ENCODE measurements at places on chromosomes 4 and X.
A peak's percentile ranks its signal among the peaks of the same experiment; 100 is the strongest.

- no peak for DNase-seq
Observed at GRCh38 chr4:98672583-98673287, 14.3 kb upstream of the TSPAN5 start.

GRCh38 chrX:130771648-130772047 lies 131.4 kb downstream of the ENOX2 start:
- no peak for DNase-seq

- DNase-seq = no peak
Observed at GRCh38 chr4:1614854-1615595, 69.1 kb downstream of the FAM53A start.

DNA sequence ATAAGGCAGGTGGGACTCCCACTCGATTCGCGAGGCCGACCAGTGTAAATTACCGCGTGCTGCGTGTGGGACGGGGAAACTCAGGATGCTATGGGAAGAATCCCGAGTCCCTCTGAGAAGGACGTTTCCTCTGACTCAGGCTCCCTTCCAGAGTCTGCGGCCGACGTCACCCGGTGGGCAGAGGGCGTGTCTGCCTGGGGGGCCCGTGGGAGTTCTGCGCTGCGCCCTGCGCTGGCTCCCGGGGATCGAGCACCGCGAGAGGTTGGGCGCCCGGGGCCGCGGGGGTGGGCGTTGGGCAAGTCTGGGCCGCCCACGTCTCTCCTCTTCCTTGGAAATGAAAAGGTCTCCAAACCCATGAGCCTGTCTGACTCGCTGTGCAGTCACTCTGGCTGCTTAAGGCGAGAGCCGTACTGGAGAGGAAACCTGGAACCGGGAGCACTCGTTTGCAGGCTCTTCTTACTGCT lies 568 bp downstream of the NIPAL1 start:
- DNase-seq = peak; percentile 73

- no peak for DNase-seq
Observed at GRCh38 chr4:57119054-57119651, 9.0 kb upstream of the IGFBP7 start.

DNA sequence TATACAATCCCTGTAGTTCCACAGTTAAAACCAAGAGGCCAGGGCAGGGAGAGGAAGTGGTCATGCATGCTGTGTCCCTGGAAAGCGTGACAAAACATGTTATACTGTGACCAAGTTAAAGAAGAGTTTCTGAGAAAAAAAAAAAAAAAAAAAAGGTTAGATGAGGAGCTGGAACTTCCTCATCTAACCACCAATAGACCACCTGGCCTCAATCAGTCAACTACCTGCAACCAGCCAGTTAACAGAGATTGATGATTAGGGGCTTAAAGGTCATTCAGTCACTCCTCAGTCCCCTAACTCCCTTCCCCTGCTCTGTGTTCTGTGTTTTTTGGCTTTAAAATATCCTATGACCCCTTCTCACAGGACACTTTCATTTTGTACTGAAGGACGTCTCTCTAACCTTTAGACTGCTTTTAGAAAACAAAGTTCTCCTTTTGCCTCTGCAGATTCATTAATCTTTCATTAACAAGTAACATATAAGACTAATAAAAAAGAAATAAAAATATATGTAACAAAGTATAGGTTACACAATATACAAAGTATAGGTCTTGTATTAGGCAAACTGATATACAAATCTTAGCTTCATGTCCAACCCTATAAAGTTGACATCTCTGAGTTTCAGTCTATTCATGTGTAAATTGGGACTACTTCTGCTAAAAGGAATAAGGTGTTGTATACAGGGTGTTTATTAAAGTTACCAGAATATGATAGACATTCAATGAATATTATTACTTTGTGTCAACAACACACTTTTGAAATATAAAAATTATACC lies 179.1 kb upstream of the NDST4 start:
- no peak for DNase-seq

GRCh38 chrX:21939906-21940305 lies 603 bp upstream of the SMS start:
- DNase-seq = no peak

GRCh38 chr4:123622572-123622971 lies 226.0 kb downstream of the SPRY1 start:
- DNase-seq = no peak

DNA sequence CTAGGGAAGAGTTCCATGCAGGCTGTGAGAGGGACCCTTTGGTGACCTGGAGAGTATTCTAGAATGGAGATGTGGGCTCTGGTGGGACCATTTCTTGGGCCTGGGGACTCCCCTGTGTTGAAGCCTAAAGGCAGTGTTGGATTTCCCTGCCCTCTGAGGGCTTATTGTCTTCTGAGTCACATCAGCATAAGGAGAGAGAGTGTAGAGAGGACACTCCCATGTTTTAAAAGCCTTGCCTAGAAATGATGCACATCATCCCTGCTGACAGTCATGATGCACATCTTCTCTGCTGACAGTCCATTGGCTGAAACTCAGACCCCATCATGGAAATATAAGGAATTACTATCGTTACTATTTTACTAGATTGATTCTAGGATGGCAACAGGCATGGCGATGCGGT lies 51.9 kb downstream of the FAM114A1 start:
- DNase-seq = no peak

- DNase-seq = no peak
Observed at GRCh38 chr4:164648849-164649212, 105.1 kb upstream of the SMIM31 start.

DNA sequence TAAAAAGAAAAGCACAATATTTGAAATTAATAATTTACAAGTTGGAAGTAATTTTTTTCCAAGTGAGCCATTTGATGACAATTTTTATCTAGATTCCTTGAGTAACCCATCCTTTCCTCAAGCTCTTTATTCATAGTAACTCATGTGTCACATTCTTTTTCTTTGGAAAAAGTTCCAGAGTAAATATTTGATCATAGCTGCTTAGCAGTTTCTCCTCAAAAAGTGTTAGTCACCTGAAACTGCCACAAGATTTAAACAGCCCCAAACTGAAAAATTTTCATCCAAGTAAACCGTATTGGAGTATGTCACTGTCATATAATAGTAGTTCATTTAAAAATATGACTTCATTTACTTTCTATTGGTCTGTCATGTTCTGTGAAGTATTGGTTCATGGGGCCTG lies 94.6 kb upstream of the CASK start:
- DNase-seq = no peak

GRCh38 chrX:68365341-68365740 lies 68.0 kb downstream of the OPHN1 start:
- DNase-seq = no peak

DNA sequence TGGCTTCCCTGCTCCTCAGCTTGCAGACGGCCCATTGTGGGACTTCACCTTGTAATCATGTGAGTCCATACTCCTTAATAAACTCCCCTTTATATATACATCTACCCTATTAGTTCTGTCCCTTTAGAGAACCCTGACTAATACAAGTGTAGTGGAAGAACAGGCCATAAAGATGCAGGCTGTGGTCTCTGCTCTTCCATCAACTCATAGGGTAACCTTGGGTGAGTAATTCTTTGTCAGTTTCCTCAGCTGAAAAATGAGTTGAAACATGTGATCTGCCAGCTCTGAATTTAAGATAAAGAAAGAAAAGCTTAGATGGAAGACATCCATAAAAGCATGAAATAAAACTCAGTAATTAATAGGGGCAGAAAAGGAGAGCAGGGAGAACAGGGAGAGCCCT lies 103.6 kb downstream of the ENOX2 start:
- no peak for DNase-seq

- DNase-seq = no peak
Observed at GRCh38 chrX:30533266-30533665, 44.3 kb downstream of the TASL start.

DNA sequence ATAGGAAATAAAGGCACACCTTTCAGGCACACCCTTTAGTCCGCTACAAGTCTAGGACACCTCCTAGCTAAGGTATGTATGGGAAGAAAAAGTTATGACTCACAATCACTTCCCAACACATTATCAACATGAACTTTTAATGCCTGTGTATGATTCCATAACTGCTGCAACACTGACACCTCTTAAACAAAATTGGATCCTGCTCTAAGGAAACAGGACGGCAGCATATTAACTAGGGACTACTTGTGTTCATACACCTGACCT lies 2.4 kb upstream of the PPP3CA start:
- no peak for DNase-seq

DNA sequence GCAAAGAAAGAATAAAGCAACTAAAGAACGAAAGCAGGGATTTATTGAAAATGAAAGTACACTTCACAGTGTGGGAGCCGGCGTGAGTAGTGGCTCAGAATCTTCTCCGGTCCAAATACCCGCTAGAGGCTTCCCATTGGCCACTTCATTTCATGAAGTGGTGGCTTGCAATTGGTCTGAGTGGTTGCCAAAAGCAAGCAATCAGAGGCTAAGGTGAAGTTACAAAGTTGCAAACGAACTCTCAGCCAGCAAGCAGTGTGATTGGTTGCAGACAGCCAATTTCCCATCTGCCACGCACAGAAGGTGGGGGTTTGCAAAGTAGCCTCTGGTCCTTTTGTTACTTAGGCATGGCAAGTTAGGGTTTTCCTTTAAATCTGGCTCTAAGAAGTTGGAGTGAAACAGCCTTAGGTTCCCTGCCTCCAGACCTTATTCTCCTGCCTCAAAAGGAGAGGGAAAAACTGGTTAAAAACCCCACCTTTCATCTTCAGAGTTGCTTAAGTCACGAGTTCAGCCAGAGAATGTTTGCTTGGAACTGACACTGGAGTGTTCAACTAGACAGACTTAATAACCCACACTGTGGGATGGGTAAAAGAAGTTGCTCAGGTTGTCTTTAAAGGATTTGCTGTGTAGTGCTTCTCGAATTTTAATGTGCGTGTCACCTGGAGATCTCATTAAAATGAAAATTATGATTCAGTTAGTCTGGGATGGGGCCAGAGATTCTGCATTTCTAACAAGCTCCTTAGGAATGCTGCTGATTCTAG lies 6.9 kb upstream of the CLOCK start:
- DNase-seq = no peak

DNA sequence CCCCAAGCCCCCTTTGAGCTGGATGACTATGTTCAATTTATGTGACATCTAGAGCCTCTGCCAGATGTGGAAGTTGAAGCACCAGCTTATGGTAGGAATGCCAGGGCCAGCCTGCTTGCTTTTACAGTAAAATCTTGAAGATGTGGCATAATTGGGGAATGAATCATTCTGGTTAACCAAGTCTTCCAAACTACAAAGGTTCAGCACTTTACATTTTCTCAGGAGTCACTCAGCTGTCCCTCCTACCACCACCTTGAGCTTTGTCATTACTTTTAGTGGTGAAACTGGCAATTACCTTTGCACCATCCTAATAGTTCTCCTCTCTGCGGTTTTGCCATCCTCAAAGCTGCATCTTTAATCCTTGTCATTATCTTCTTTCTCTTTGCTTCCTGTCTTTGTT lies 172.2 kb downstream of the HS6ST2 start:
- no peak for DNase-seq

- DNase-seq = no peak
Observed at GRCh38 chr4:118957722-118958445, 69.2 kb downstream of the SYNPO2 start.

- no peak for DNase-seq
Observed at GRCh38 chrX:77087529-77088169, 359.5 kb upstream of the FGF16 start.

DNA sequence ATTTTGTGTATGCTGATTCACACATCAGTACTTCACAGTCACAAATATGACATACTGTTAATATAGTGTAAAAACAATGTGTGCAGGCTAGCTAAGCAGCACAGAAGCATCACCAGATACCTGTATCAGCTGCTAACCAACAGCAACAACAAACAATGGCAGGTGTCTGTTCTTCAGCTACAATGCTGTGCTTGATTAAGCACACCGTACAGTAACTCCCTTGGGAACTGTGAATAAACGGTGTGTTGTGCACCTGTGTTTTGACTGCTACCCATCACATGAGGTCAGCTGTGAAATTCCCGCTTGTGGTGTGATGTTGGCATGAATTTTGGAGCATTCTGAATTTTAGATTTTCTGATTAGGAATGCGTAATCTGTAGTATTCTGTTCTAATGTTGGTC lies 379.7 kb upstream of the FAT1 start:
- DNase-seq = no peak

DNA sequence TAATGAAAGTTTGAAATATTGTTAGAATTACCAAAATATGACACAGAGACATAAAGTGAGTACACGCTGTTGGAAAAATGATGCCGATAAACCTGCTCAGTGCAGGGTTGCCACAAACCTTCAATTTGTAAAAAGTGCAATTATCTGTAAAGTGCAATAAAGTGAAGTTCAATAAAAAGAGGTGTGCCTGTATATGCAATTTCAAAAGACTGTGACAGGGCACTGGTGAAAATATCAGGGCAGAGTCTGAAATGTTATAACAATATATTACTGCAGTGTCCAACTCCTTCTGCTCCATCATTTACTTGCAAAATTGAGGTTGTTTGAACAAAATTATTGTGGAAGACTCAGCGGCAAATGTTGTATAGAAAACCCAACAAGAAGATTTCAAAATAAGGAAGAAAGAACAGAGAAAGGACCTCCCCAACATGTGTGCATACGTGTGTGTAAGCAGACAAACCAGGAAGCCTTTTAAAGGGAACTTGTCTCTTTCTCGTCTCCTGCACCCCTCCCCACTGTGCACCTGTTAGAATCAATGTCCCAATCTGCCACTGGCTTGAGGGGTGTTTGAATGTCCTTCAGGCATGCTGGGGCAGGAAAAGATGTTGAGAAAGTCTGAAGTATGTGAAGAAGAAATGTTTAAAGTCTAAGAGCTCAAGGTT lies 96.2 kb downstream of the MAOB start:
- DNase-seq = no peak

DNA sequence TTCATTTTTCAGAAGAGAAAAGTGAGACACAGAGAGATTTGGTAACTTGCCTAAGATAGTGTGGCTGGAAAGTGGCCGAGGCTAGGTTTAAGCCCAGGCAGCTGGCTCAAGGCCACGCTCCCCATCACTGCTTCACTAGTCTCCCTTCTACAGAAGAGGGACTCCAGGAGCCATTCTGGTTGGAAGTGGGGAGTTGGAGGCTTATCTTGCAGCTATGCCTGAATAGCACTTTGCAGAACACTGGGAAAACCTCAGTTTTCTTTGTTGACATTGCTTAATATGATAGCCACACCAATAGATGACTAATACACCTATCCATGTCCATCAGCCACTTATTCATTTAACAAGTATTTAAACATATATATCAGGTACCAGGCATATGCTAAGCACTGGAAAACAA lies 18.5 kb downstream of the LRRC66 start:
- no peak for DNase-seq

- DNase-seq = no peak
Observed at GRCh38 chr4:91359041-91360031, 944.4 kb upstream of the GRID2 start.

All from activated CD4-positive, alpha-beta T cell treated with anti-CD3 and anti-CD28 coated beads for 48 hours (primary cell).